Heart left ventricle (tissue), 16 donors: ENCODE measurements at places on chromosomes 16 and 17. TPM values are rescaled to one million over a fixed set of nuclear protein-coding genes. Genes with fewer than 3 reads are reported as not detected.

Gene SERPINF2
- total RNA-seq = 0.72 TPM

Gene TCAP
- 4,128 TPM for total RNA-seq

Gene HAGH
- 140 TPM for total RNA-seq

Gene PSMC3IP
- 2.2 TPM for total RNA-seq

Gene TM4SF5
- not detected for total RNA-seq

DNA sequence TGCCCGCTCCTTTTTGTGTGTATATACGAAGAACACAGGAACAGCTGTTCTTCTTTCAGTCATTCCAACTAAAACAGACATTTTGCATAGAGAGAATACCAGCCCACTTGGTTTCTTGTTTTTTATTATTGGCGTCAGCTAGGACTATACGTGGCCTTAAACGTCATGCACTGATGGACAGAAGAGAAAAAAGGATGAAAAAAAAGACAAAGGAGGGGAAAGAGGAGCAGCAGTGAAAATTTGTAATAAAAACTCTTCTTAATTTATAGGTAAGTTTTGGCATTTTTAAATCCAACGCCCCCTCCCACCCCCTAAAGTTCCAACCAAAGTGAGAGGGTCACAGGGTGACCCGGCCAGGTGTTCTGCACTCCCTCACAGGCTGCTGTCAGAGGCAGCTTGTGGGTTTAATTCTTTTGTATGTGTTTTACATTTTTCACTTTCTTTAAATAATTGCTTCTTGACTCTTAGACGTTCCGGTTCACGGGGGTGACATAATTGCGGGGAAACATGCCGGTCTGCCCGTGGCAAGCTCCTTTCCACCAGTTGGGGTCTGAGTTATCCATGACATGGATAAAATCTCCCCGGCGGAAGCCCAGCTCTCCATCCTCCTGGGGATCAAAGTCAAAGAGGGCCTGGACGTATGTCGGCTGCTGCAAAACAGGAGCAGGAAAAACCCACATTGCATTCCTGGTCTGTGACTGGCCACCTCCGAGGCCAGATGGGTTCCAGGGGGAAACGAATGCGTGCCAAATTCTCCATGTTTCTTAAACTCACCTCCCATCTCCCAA lies 30.9 kb upstream of the SLC25A19 start:
- H3K27me3 ChIP-seq = no peaks in the 10 kb centered on the region
- H3K4me1 ChIP-seq = peaks cover 4% of the 10 kb centered on the region
- no peak overlapping the region for H3K27ac ChIP-seq
- no peak overlapping the region for H3K4me3 ChIP-seq
- no peak for DNase-seq
- H3K36me3 ChIP-seq = peaks cover 66% of the 10 kb centered on the region

GRCh38 chr17:70906808-70907207 lies 737.5 kb downstream of the KCNJ2 start:
- no peak overlapping the region for H3K27ac ChIP-seq
- no peaks in the 10 kb centered on the region for H3K27me3 ChIP-seq
- no peak overlapping the region for H3K4me3 ChIP-seq

GRCh38 chr16:47732122-47732521 lies 271.0 kb downstream of the PHKB start:
- H3K4me3 ChIP-seq = no peak overlapping the region
- no peaks in the 10 kb centered on the region for H3K27me3 ChIP-seq
- H3K36me3 ChIP-seq = no peaks in the 10 kb centered on the region
- no peak for DNase-seq
- H3K27ac ChIP-seq = no peak overlapping the region
- peaks cover 2% of the 10 kb centered on the region for H3K4me1 ChIP-seq

- peaks cover 9% of the 10 kb centered on the region for H3K4me1 ChIP-seq
- peak overlapping the region; percentile 89 for H3K27ac ChIP-seq
- H3K27me3 ChIP-seq = no peaks in the 10 kb centered on the region
- peak; percentile 86 for DNase-seq
- peak overlapping the region; percentile 98 for H3K4me3 ChIP-seq
These were observed 543 bp downstream of the ARHGAP23 start for GRCh38 chr17:38428643-38429371.

DNA sequence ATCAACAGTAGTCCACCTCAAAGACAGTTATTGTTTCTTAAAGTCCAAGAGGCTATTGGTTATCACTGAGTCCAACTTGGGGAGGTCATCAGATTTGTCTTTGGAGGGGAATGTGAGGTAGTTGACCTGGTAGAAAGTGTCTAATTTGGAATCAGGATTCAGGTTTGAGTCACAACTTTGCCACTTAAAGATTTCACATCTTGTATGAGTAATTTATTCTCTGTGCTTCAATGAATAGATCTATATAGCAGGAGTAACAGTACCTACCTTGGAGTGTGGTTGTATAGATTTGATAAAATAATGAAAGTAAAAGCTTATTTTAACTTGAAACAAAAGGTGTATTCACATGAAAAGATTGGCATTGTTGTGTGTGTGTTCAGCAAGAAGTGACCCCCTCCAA lies 119.3 kb upstream of the TBX2 start:
- H3K4me1 ChIP-seq = peaks cover 9% of the 10 kb centered on the region
- no peak overlapping the region for H3K4me3 ChIP-seq

GRCh38 chr17:35731239-35731916 lies at the start of gene RASL10B:
RASL10B (plus strand) TSS chr17:35731639; CDS start chr17:35735185, 3,546 bp downstream.
- H3K4me1 ChIP-seq = no peaks in the 10 kb centered on the region
- H3K36me3 ChIP-seq = peaks cover 12% of the 10 kb centered on the region
- no peaks in the 10 kb centered on the region for H3K27me3 ChIP-seq
- no peak within 1 kb of the TSS for H3K27ac ChIP-seq
- peak; percentile 69 for DNase-seq
- peak within 1 kb of the TSS; percentile 78 for H3K4me3 ChIP-seq

DNA sequence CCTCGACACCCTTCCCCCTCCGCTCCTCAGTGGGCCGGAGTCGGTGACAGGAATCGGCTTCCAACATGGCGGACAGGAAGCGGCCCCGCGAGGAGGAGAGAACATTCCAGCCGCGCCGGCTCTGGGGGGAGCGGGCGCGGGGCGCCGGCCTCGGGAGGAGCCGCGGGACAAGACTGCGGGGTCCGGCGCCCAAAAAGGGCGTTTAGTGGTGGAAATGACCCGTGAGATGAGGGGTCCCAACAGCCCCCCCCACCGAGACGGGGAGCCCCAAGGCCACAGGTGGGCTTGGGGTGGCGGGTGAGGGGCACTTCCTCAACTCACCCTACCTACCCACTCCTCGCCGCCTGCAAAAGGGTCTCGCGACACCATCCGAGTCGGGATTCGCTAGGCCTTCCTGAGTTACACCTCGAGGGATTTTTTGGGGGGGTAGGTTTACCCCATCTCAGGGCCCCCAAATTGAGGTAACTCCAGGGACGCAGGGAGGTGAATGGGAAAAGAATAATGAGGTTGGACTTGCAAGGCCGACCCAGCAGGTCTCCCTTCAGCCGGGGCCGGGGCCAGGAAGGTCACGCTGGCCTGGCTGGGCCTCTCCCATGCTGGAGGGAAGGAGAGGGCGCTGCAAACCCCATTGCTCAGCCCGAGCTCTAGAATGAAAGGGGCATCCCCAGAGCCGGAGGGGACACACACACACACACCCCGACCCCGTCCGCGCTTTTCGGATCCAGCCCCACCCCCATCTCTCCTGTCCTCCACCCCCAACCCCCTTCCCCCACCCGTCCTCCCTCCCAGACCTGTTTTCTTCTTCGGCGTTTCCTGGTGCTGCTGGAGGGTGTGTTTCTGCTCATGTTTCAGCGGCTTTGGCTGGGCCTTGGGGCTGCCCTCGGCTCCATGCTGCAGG lies 707 bp downstream of the NUFIP2 start:
- no peaks in the 10 kb centered on the region for H3K27me3 ChIP-seq
- peak overlapping the region; percentile 97 for H3K27ac ChIP-seq
- H3K4me1 ChIP-seq = peaks cover 34% of the 10 kb centered on the region

DNA sequence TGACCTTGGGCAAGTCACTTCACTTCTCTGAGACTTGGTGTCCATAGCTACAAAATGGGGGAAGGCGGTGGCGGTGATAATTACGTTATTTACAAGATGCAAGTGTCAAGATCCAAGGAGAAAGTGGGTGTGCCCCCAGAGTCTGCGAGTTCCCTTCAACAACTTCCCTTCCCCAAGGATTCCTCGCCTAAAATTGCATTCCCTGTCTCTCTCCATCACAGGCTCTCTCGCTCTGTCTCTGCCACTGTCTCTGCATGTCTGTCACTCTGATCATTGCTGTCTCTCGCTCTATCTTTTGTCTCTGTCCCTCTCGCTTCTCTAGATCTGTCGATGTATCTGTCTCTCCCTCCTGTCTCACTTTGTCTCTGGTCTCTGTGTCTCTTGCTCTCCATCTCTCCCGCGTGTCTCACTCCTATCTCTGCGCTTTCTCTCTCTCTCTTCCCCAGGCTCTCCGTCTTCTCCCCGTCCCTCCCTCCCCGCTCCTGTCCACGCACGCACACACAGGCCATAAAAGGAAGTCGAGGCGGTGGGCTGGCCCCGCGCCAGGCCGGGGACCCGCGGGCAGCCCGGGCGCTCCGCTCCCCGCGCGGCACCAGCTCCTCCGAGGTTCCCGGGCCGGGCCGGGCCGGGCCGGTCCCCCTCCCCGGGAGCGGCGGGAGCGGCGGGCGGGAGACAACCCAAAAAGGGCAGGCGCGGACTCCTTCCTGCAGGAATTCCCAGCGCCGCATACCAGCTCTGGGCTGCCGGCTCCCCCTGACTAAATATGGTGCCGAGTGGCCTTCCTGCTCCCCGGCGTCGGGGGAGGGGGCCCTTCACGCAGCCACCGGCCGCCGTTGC lies 1.1 kb upstream of the MYH11 start:
- H3K36me3 ChIP-seq = no peaks in the 10 kb centered on the region
- peaks cover 6% of the 10 kb centered on the region for H3K27me3 ChIP-seq
- H3K4me3 ChIP-seq = no peak overlapping the region
- peak; percentile 40 for DNase-seq
- H3K27ac ChIP-seq = peak overlapping the region; percentile 74

- peaks cover 26% of the 10 kb centered on the region for H3K4me1 ChIP-seq
- H3K27me3 ChIP-seq = no peaks in the 10 kb centered on the region
- DNase-seq = peak; percentile 76
- no peaks in the 10 kb centered on the region for H3K36me3 ChIP-seq
- H3K27ac ChIP-seq = peak overlapping the region; percentile 50
These were observed 223.1 kb downstream of the SEC14L1 start for GRCh38 chr17:77363821-77364361.

GRCh38 chr16:17448640-17449638 lies 21.8 kb downstream of the XYLT1 start:
- H3K4me1 ChIP-seq = peaks cover 54% of the 10 kb centered on the region
- no peaks in the 10 kb centered on the region for H3K27me3 ChIP-seq
- no peak overlapping the region for H3K27ac ChIP-seq
- no peak overlapping the region for H3K4me3 ChIP-seq
- no peaks in the 10 kb centered on the region for H3K36me3 ChIP-seq

- no peak overlapping the region for H3K27ac ChIP-seq
- no peaks in the 10 kb centered on the region for H3K36me3 ChIP-seq
- H3K27me3 ChIP-seq = no peaks in the 10 kb centered on the region
- no peak for DNase-seq
These were observed 23.0 kb upstream of the ABCC3 start for GRCh38 chr17:50611634-50612033.
